ENCODE measurements at places on chromosomes 4 and X. TPM values are rescaled to one million over a fixed set of nuclear protein-coding genes. Genes with fewer than 3 reads are reported as not detected.

- DNase-seq: no peak
Observed at GRCh38 chr4:114281164-114281960, 301.9 kb upstream of the ARSJ start.

MAP7D2 gene
- 4.1 TPM for polyA plus RNA-seq

GRCh38 chrX:72351606-72352334 is 46.1 kb upstream of the CITED1 start:
- no peak for DNase-seq

GRCh38 chrX:20595928-20596575 is 329.3 kb upstream of the RPS6KA3 start:
- no peak for DNase-seq

DNA sequence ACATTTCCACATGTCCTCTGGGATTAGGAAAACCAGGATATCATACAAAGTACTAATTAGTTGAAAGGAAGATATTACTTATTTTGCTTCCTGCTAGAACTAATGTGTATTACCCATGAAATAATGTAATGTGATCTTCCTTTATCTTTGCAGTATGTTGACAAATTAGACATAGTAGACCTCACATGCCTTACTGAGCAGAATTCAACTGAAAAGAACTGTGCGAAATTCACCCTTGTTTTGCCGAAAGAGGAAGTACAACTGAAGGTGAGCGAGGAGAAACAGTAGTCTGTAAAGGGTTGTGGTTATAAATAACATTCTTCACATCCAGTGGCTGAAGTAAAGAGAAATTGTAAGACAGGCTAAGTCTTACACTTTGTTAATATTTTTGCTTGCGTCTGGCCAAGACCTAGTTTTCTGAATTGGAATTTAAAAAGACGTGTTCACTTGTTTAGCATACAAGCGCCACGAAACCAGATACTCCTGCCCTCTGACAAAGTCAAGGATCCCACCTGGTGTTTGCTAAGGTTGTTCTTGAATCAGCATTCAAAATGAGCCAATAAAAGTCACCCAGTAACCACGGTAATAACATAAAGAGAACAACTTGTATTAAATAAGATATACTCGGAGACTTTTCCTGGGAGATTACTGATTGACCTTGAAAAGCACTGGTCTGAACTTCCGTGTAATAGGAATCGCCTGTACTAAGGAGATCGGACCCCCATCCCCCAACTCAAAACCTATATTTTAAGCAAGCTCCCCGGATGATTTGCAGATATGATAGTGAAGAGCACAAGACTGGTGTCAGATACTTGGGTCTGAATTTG is 16.9 kb downstream of the STAP1 start:
- no peak for DNase-seq

ELMOD2 gene
- 29.5 TPM for polyA plus RNA-seq

PLXNB3 gene
- 1.5 TPM for polyA plus RNA-seq

DNA sequence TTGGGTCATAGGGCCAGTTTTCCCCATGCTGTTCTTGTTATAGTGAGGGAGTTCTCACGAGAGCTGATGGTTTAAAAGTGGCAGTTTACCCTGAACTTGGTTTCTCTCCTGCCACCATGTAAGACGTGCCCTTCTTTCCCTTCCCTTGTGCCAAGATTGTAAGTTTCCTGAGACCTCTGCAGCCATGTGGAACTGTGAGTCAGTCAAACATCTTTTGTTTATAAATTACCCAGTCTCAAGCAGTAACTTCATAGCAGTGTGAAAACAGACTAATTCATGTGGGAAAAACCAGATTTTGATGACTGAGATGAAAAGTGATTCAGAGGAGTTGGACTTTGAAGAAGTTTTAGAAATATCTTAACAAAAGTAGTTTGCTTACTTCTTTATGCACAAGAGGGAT is 101.4 kb downstream of the ARHGAP10 start:
- DNase-seq: no peak

DNA sequence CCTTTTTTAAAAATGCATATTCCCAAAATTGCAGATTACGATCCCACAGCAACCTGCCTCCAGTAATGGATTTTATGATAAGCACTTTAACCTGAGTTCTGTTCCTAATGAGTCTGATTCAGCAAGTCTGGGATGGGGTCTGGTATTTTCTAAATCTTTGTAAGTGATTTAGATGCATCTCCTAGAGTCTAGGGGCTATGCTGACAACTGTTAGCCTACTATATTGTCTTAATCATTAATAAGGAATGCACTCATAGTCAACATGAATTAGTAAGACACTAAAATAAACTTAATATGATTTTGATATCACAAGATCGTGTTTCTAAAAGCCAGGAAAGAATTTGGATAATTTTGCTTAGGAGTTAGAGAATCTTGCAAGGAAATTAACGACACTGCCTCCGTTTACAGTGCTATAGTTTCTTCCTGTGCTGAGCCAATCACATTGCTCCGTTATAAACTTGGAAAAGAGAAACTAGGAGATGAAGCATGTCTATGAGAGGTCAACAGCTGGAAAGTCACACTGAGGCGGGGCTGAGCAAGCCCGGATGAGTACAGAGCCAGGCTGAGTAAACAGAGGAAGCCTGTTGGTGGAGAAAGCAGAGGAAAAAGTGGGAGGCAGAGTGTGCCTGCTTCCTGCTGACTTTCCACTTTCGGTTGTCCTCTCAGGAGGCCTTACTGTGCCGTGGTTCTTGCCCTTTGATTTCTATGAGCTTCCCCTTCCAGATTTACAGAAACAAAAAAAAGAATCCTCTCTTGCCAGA is 5.4 kb downstream of the SCARB2 start:
- no peak for DNase-seq

MAGED1 gene
- 433 TPM for polyA plus RNA-seq

- DNase-seq: no peak
Observed at GRCh38 chrX:76127341-76127740, 45.5 kb upstream of the PBDC1 start.

- no peak for DNase-seq
Observed at GRCh38 chrX:39726771-39727170, 371.0 kb downstream of the BCOR start.

DNA sequence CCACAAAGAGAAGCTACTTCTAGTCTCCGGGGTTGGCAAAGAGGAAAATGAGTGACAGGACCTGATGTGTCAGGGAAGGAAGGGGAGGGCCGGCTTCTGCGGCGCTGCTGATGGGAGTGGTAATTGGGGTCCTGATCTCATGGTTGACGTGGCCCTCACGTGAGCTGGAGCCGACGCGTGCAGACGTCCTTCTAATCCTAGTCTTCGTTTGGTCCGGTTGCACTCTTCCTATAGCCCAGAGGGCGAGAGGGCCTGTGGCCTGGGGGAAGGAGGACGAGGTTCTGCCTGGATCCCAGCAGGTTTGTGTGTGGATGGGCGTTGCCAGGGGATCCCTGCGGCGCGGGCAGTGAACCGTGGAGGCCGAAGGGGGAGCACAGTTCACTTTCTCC is at the start of gene ARMCX1:
ARMCX1 (plus strand) TSS at position 186 of the 389 bp plus-strand sequence. CDS start 2,384 bp downstream, outside the sequence.
- peak; percentile 39 for DNase-seq

DNA sequence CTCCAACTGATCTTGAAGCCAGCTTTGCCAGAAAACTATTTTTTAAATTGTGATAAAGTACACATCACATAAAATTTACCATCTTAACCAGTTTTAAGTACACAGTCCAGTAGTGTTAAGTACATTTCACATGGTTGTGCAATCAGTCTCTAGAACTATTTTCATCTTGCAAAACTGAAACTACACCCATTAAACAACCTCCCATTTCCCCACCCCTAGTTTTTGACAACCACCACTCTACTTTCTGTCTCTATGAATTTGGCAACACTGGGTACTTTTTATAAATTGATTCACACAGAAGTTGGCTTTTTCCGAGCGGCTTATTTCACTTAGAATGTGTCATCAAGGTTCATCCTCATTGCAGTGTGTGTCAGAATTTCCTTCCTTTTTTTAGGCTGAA is 31.0 kb downstream of the TRPC5 start:
- no peak for DNase-seq

DNA sequence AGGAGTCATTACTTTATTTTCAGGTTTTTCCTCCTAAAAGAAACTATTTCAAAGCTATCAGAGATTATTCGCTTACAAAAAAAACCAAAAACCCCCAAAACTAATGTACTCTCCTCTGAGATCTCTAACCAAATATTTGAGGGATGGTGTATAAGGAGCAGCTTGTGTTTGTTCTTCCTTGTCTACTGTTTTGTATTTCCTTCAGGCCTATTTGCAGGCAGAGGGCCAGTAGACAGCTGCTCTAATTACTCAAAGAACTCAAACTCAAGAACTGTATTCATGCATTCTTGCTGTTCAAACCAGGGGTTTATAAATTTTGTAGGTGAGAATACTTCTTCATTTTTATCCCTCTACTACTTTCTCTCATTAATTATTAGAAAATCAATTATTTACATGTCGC is 51.3 kb downstream of the SH3RF1 start:
- no peak for DNase-seq

CYBB gene
- 13.6 TPM for polyA plus RNA-seq

GRCh38 chr4:7842384-7843279 is 97.0 kb downstream of the AFAP1 start:
- DNase-seq: no peak

FAM114A1 gene
- polyA plus RNA-seq: 29.5 TPM

DNA sequence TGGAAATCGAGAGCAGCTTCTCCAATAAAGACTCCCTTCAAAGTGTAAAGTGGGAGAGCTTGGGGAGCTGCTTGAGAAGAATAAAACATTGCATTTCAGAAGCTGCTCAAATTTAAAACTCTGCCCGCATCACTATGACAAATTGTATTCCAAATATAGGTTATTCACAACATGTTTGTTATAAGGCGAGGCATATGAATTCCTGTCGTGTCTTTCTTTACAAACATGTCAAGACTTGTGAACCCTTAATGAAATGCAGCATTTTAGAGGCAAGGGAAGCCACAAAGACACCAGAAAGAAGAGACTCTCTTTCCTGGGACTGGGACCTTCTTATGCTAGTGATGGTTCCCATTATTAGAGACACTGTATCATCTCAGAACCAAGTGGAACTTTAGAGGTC is 311.2 kb downstream of the DHX15 start:
- no peak for DNase-seq

PRDM8 gene
- polyA plus RNA-seq: 1.9 TPM

PFKFB1 gene
- polyA plus RNA-seq: 0.27 TPM

FMR1NB gene
- polyA plus RNA-seq: not detected

FAM149A gene
- polyA plus RNA-seq: 49.2 TPM

RCHY1 gene
- 52.3 TPM for polyA plus RNA-seq

DNA sequence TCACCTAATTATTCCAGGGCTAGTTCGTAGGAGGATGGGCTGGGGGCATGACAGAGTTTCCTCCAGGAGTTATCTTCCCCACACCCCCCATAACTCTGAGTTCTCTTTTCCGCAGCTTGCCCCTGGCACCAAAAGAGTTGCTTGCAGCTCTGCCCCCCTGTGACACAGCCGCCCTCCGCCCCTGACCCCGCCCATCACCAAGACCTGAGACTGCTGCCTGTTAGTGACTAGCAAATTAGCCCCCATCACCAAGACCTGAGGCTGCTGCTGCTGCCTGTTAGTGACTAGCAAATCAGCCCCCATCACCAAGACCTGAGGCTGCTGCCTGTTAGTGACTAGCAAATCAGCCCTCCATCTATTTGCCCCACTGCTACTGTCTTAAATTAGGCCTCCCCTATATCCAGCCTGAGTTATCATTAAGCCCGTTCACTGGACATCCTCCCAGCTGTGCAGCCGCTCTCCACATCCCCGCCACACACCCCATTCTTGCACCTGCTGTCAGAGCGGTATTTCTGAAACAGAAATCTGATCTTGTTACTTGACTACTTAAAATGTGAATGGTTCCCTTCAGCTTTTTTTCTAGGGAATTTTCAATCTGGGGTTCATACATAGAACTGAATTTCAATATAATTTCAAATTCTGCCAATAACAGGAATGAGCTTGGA is 1.5 kb upstream of the PAPSS1 start:
- no peak for DNase-seq

- DNase-seq: no peak
Observed at GRCh38 chrX:128650326-128650725, 598.1 kb upstream of the ACTRT1 start.

DNA sequence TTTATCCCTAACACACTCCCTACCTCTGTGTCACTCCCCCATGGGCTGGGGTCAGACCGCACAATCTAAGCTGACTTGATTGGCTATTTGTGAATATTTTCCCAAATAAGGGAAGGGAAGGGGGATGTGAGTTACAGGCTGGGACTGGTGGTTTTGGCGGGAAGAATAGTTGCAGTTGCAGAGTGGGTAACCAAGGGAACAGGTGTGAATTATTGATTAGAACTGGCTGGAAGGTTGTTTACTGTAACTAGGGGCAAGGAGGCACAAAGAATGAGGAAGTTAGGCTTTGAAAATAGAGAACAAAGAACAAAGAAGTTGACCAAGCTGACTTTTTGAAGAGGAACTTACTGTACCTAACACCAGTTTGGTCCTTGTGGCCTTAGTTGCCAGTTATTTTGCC is 88.0 kb upstream of the XAGE2 start:
- no peak for DNase-seq

DNA sequence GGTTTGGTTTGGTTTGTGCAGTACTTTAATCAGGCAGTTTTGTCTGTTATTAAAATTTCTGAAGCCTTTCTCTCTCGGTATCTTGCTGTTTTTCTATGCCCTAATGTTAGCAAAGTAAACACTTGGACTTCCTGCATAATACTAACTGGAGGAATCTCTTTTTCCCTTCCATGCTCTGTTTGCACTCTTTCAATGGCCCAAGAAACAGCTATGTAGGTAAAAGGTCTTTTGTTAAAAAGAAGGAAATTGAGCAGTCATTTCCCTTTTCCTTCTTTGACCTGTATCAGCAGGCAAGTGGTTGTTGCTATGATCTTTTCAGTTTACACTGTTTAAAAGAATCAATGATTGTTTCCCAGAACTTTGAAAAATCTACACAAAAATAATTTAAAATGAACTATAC is 82.7 kb downstream of the CCSER1 start:
- no peak for DNase-seq

ZDHHC15 gene
- 13.3 TPM for polyA plus RNA-seq

DNA sequence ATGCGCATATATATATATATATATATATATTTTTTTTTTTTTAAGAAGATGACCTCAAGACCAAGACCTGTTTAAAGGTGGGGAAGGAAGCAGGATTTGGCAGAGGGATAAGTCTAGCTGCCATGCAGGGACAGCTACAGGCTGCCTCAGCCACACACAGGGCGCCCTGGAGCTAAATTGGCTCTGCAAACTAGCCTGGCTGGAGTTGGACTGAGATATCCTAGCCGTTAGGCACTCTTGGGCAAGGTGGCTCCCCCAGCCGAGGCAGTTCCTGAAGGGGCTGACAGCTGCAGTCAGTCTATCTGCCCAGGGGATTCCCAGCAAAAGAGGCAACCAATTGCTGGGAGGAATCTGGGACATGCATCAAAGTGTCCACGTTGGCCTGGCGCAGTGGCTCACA is 21.9 kb downstream of the TRIML1 start:
- no peak for DNase-seq

DNA sequence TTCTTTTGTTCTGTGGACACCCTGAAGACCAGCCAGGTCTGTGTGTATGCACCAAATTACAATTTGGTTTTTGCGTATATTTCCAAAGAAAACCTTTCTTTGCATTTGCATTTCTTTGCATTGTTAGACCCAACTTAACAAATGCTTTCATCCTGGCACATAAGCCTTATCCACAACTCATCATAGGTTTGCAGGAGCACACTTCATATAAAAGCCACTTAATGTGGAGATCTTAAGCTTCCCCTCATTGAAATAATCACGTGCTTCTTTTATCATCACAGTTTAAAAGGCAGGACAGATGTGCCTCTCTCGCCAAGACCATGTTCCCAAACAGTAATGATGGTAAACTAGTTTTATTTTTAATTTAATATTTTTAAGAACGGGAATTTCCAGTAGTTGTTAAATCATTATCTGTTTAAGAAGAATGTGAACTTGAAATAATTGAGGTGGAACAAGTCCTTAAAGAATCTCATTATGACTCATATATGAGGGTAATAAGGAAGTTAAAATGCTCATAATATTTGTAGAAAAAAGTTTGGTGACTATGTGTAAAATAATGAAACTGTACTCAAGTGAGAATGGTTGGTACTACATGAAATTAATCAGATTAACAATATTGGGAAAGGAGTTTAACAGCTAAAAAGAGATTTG is 65.5 kb downstream of the GLRA3 start:
- DNase-seq: no peak

All from left renal pelvis (tissue), 4 donors.